ENCODE measurements at places on chromosomes 13 and 19.

DNA sequence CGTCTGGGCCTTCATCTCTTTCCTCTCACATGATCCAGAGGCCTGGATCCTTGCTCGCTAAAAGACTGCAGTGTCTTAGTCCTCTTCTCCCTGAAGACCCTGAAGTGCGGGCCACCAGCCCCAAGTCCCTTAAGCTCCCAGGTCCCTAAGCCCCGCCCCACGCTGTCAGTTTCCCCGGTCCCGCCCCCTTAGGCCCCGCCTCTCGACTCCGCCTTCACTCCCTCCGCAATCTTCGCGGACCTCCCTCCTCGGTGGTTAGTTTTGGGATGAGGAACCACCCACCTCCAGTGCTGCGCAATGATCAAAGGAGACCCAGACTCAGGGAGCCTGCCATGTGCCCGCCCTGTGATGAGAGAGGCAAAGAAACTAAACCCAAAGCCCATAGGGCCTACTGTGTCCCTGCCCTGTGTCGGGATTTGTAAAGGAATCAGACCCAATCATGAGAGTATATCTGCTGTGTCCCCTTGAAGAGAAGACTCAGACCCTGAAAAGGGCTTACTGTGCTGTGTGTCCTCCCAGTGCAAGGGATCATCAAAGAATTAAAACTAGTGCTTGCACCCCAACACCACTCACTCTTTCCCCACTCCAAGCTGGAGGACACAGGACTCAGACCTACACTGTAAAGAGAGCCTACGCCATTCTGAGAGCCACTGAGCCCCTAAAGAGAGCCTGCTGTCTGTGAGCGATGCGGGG, 3.0 kb upstream of the COX6B1 start:
- peak; percentile 75 for DNase-seq

GRCh38 chr13:68666774-68667397, 1436.8 kb upstream of the PCDH9 start:
- no peak for DNase-seq

GRCh38 chr19:43318796-43319314, 34.6 kb upstream of the CD177 start:
- DNase-seq, result no peak

DNA sequence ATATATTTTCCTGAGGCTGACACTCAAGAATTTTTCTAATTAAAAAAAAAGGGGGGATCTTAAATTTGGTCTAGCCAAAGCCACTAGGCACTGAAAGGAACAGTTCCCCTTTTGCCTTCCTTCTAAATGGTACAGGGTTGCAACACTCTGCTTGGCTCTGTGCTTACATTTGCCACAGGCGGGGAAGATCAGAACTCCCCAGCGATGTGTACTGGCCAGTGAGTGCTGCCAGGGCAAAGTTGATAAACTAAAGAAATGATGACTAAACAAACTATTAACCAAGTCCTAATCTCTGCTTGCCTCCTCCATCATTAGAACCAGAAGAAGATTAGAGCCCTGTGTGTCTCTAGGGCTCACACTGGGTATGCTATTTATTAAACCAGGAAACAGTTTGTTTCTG, 75.3 kb upstream of the SCEL start:
- DNase-seq, result peak; percentile 62

- no peak for DNase-seq
These were observed 37.9 kb upstream of the SEMA6B start for GRCh38 chr19:4597278-4597974.
